ENCODE measurements at places on chromosomes 12 and 14.

- peak; percentile 16 for DNase-seq
Observed at GRCh38 chr14:38737686-38738407, 365.2 kb downstream of the SEC23A start.

DNA sequence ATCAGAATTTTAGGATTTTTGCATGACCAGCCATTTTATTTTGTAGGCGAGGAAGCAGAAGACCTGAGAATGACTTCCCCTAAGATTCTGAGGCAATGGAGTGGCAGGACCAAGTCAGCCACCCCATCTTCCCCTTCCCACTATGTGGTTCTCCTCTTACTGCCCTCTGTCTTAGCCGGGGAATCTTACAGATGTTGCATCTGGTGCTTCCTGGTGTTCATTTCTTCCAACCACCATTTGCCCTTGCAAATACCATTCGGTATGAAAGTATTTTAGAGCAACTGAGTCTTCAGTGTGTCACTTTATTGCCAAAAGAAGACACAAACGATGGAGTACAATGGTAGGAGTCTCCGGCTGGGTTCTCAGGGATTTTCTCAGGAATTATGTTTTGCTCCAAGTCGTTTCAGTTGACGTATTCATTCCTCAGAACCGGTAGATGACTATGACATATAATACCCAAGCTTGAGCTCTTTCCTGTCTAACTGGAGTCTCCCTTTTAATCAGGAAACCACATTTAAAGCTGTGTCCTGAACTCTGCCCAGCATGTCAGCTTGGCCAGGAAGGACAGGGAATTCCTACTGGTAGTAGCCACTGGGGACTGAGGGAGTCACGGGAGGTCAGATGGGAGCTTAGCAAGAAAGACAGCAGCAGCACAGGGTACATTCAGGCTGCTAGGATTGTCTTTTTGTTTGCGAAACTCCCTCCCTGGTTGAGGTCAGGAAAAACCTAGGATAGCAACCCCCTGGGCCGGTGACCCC lies 87.0 kb downstream of the SAMD4A start:
- peak; percentile 68 for DNase-seq

- DNase-seq: peak; percentile 30
Observed at GRCh38 chr14:70317969-70318634, 41.4 kb downstream of the COX16 start.

- DNase-seq: no peak
Observed at GRCh38 chr14:21267431-21267845, 1.8 kb downstream of the HNRNPC start.

DNA sequence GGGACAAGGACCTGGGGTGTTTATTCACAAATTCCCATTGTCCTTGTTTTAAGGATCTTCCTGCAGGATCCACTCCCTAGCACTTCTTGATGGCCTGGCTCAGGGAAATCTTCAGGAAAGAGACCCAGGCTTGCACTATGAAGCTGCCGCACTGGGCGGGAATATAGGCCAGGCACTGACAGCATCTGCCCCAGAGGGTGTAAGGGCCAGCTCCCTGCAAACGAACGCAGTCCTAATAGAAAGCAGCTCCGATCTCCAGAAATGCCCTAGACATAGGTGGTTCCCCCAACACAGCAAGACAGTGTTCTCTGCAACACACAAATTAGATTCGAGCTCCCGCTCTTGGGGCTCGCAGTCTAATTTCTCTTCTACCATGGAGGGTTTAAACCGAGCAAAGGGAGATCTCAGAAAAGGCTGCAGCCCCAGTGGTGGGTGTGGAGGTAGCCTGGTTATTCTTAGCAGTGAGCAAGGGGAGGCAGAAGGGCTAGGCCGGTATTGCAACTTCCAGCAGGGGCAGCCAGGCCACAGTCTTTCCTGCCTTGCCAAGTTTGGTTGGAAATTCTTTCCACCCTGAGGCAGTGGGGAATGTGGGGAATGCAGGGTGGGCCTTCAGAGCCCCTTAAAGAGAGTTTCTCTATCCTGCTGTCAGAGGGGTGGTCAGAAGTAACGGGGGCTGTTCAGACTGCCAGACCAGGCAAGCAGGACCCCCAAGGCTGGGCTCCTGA lies 16.1 kb upstream of the WSCD2 start:
- DNase-seq: no peak

GRCh38 chr12:87323369-87323768 lies 705.8 kb downstream of the C12orf50 start:
- peak; percentile 12 for DNase-seq

- DNase-seq: no peak
Observed at GRCh38 chr12:62977883-62978282, 42.9 kb upstream of the PPM1H start.

- no peak for DNase-seq
Observed at GRCh38 chr12:3551386-3551785, 60.4 kb downstream of the PRMT8 start.

DNA sequence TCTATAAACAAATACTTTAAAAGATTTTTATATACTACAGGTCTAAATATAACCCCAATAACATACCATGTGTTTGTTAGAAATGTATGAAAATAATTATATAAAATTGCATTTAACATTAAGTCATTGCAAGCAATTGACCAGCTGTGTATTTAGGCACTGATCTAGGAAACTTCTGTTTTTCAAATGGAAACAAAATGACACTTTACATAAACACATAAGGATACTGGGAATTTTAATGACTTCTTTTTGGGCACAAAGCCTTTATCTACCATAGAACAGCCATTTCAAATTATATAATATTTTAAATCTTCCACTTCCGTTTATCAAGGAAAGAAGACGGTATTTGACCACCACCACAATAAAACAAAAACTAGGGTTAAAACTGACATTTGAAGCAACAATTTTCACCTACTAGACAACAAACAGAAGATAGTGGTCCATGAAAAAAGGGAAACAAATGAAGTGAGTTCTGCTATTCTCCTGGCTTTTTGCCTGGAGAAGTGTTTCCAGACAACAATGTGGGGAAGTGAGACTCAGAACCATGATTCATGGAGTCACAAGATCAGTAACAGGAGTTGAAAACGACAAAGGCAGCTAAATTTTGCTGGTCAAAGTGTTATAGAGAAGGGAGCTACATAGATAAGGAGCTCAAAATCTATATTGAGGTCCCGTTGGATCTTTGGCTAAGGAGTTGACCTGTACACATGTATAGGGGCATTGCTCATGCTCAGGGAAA lies 475.1 kb downstream of the TRHDE start:
- DNase-seq: peak; percentile 28

- DNase-seq: no peak
Observed at GRCh38 chr12:90622431-90622830, 332.5 kb downstream of the CCER1 start.

DNA sequence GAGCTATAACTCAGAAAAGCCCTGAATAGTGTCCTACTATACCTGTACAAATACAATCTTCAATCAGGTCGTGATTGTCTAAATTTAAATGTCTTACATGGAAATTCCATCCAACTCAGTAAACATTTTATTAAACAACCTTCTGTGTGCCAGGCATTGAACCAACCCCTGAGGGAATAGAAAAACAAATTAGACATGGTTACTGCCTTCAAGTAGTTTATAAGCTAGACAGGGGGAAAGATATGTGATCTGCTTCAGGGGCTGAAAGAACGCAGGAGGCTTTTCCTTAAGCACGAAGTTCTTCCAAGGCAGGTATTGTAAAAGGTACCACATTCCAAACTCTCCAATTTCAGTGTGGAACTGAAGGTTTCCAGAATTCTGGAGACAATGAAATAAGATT lies 39.7 kb upstream of the STAB2 start:
- DNase-seq: no peak
